ENCODE measurements at places on chromosomes 6 and 20. TPM values are rescaled to one million over a fixed set of nuclear protein-coding genes. Genes with fewer than 3 reads are reported as not detected.

DNA sequence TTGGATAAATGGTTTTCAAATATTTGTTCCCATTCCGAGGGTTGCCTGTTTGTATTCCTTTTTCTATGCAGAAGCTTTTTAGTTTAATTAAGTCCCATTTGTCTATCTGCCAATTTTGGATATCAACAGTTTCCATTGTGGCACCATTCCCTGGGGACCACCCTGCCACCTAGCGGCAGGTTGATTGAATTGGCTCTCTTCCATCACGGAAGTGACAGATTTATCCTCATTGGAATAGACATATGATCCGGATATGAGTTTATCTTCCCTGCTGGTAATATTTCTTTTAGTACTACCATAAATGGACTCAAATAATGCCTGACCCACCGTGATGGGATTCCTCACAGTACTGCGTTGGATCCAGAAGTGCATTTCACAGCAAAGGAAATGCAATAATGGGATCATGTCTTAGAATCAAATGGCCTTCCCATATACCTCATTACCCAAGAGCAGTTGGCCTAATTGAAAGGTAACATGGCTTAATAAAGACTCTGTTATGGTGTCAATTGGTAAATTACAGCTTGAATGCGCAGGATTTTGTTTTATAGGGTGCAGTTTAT, 327.0 kb downstream of the BMP2 start:
- DNase-seq: peak; percentile 24

DNA sequence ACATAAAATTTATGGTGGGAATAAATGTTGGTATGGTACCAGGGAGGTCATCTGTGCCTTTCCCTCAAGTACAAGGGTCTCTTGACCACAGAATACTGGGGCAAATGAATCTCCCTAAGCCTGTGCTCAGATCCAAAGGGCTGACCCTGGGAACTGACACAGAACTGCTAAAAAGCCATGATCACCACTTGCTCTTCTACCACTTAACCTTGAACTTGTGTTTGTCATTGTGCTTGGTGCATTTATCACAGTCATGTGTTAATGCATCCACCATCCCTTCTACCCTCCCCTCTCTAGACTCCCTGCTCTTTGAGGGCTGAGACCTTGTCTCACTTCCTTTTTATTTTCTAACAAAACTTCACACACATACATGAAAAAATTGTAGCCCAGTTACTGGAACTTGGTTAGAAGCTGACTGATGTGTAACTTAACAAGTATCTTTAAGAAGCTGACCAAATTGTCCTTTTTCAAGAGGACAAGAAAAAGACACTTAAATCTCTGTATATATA, 46.1 kb upstream of the PBOV1 start:
- no peak for DNase-seq

HS3ST5 gene
- total RNA-seq: not detected

DNA sequence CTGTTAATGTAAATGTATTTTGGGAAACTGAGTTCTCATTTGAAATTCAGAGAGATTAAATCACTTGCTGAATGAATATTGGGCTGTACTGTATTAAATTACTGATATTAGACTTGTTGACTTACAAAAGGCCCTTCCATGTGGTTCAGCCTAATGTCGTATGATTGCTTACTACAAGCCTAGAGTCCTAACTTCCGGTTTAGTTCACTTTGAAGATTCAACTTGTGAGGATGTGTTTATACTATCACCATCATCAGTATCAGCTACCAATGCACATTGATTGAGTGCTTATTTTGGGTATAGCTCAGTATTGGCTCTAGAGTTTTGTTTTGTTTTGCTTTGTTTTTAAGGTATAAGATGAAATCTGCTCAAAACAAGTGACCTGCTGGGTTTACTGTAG, 48.3 kb downstream of the FAM217A start:
- DNase-seq: no peak

ARMC12 gene
- 0.37 TPM for total RNA-seq

REM1 gene
- not detected for total RNA-seq

GRCh38 chr6:128311944-128312570, 208.3 kb downstream of the PTPRK start:
- peak; percentile 54 for DNase-seq

DNA sequence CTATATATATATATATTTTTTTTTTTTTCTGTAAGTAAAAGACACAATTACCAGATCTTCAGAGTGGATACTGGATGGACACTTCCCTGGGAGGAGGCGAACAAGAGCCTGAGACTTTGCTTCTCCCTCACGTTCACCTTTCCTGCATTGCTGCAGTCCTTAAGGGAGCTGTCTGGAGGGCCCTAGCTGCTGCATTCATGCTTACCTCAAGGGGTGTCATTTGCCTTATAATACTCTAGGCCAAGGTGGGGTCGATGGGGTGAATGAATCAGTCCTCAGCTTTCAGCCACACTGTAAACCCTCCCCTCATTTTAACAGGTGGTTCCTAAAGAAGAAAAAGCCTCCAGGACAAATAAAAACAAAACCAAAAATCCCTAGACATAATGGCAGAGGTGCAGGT, 34.8 kb upstream of the CD83 start:
- no peak for DNase-seq

DNA sequence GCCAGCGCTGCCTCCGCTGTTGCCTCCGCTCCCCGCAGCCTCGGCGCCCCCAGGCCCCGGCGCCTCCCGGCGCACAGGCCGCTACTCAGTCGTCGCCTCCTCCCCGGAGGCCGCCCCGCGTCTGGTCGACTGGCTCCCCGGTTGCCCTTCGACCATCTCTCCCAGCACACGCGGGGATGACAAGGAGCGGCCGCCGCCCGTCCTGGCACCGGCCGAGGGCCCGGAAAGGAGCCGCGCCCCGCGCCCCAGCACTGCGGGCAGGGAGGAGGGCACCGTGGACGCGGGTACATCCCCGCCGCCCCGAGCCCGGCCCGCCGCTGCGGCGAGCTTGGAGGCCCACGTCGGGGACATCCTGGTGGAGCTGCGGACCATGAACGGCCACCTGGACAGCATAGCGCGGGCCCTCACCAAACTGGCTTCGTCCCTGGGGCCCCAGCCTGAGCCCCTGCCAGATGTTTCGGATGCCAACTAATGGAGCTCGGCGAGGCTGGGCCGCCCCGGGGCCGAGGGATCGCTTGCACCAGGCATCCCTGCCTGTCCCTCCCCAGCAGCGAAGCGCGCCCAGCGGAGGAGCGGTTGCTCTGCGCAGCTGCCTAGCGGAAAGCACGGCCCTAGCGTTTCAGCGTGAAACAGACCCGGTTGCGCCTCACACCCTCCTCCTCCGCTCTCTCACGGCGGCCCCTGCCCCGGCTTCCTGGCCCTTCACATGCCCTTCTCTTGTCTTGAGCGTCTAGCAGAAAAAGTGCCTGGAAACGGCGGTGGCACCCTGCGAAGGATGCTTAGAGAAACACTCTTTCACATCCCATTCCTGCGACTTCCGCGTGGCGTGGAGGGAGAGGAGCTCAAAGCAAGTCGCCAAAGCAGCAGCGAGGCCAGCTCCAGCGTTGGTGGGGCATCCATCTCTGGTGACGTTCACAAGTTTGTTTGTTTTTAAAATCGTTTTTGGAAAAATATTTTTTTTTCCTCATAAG, 285.8 kb upstream of the SUPT3H start:
- DNase-seq: peak; percentile 55

GABRR1 gene
- total RNA-seq: not detected

GRCh38 chr6:170199716-170200115, 91.2 kb downstream of the DLL1 start:
- no peak for DNase-seq

THBS2 gene
- not detected for total RNA-seq

DNA sequence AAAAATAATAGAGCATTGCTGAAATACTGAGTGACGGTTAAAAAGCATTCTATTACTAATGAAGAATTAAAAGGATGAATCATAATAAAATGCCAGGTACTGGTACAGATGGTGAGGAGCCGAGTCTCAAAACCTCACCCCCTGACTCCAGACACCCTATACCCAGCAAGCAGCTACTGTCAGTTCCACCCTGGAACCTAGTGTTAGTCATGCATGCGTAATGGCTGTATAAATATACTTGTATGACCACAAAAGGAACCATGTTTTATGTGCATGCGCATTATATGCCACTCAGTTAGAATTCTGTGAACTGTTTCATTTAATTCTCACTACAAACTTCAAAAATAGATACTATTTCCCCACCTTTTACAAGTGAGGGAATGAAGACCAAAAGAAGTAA, 568.7 kb upstream of the RNF217 start:
- no peak for DNase-seq

- DNase-seq: peak; percentile 37
These were observed 40.1 kb upstream of the DYNLRB1 start for GRCh38 chr20:34475979-34476736.

- DNase-seq: no peak
These were observed 39.2 kb downstream of the FAM50B start for GRCh38 chr6:3888153-3888957.

KIF16B gene
- total RNA-seq: 3.2 TPM

DNA sequence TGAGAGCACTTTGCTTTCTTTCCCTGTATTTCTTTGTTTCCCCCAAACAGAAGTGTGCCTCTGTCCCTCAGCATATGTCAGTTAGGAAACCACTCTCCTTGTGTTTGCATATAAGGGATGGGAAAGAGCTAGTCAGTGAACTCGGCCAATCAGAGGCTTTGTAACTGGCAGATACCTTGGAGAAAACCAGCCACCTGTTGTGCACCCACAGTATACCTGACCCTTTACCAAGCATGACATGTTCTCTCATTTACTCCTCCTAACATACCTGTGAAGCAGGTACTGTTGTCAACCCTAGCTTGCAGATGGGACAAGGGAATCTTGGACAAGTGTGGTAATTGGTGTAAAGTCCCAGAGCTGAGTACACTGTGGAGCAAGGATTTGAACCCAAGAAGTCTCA, 96.1 kb upstream of the FAM8A1 start:
- no peak for DNase-seq
